Activated CD4-positive, alpha-beta T cell treated with anti-CD3 and anti-CD28 coated beads for 36 hours (primary cell): ENCODE measurements at places on chromosomes 2 and 18. TPM values are rescaled to one million over a fixed set of nuclear protein-coding genes. Genes with fewer than 3 reads are reported as not detected.

- DNase-seq, result no peak
These were observed 51.6 kb downstream of the BMP10 start for GRCh38 chr2:68819556-68819955.

GRCh38 chr2:17780546-17780945 lies 26.6 kb downstream of the GEN1 start:
- DNase-seq, result no peak

GRCh38 chr2:61176755-61177726 lies 15.1 kb downstream of the C2orf74 start:
- peak; percentile 97 for DNase-seq

GRCh38 chr2:176098366-176099158 lies 1.0 kb upstream of the HOXD12 start:
- DNase-seq, result no peak

GRCh38 chr2:208980321-208980720 lies 443.5 kb upstream of the MAP2 start:
- no peak for DNase-seq

DNA sequence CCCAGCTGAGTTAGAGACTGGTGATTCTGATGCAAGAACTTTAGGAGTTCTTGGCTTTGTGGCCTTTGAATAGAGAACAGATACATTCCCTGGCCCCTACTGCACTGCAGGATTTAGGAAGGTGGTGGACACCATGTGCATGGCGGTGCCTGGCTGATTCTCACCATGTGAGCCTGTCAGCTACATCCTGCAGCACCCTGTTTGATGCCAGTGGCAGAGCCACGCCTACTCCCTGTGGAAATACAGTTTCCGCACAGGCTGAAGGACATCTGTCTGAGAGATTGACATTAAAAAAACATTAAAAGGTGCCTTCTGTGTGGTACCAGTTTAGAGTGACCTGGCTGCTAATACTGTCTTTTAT lies 50.0 kb downstream of the KCNE4 start:
- DNase-seq, result no peak

DNA sequence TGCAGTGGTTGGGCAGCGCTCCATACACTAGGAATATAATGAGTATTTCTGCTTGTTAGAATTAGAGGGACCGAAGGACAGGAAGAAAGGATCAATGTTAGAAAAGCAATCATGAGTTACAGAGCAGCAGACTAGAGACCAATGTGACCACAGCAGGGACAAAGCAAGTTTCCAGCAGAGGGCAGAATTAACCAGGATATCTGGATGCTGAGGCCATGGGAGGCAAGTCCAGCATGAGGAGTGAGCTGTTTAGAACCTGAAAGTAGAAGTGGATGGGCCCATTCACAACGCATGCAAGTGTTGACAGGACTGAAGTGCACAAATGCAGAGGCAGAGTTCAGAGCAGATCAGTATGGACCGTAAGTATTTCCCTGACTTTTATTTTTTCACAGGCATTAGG lies 910.4 kb upstream of the GYPC start:
- peak; percentile 11 for DNase-seq

- no peak for DNase-seq
These were observed 112.8 kb downstream of the SPTBN1 start for GRCh38 chr2:54568876-54569321.

GRCh38 chr2:33342705-33343104 lies 133.7 kb upstream of the RASGRP3 start:
- DNase-seq, result no peak

DNA sequence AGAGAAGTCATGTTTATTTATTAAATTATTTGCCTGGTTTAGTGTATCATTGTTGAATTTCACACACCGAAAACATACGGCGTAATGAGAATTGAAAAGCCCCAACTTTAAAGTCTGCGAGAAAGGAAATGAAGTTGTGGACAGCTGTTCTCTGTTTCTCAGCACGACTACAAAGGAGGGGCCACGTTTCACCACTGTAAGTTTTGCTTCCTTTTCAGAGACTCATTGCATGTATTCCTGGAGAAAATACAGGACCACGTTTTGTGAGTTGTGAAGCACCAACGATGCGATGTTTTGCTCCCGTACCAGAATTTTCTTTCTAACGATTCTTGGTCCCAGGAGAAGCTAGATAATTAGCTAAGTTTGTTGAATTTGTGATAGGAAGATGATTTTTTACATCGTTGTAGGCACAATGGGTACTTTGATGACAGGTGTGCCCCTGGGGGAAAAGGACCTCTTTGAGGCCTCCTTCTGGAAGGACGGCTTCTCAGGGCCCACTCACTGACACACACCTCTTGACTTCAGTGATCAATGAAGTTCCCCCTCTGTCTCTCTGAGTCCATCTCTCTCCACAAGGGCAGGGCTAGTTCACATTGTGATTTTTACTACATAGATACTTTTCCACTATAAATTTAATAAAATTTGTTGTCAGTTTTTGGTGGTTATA lies 23.7 kb upstream of the ACKR3 start:
- DNase-seq, result peak; percentile 52

GRCh38 chr2:37566517-37566981 lies 104.9 kb downstream of the CDC42EP3 start:
- no peak for DNase-seq

DNA sequence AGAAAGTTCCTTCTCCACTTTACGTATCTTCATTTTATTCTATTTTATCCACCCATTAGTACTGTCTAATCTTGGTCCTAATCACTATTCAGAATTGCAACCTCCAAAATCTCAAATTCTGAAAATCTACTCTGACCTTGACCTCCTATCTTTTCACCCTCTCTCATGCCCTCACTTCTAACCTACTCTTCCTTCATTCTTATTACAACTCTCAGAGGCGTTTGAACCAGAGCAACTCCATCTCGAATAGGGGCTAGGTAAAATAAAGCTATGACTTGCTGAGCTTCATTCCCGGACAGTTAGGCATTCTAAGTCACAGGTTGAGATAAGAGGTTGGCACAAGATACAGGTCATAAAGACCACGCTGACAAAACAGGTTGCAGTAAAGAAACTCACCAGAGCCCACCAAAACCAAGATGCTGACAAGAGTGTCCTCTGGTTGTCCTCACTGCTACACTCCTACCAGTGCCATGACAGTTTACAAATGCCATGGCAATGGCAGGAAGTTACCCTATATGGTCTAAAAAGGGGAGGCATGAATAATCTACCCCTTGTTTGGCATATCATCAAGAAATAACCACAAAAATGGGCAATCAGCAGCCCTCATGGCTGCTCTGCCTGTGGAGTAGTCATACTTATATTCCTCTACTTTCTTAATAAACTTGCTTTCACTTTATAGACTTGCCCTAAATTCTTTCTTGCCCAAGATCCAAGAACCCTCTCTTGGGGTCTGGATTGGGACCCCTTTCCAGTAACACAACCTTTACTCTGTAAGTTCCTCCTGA lies 11.4 kb downstream of the CCDC88A start:
- no peak for DNase-seq

The MYOM1 gene
- total RNA-seq, result 0.95 TPM

The MAP3K19 gene
- not detected for total RNA-seq

The MCM6 gene
- 276 TPM for total RNA-seq

The SEMA4F gene
- total RNA-seq, result 7.4 TPM

The MC4R gene
- not detected for total RNA-seq

The POTEC gene
- not detected for total RNA-seq

The CD8B gene
- total RNA-seq, result 2.3 TPM

The PCBP1 gene
- total RNA-seq, result 417 TPM
